ENCODE measurements at places on chromosomes 6 and 20.

DNA sequence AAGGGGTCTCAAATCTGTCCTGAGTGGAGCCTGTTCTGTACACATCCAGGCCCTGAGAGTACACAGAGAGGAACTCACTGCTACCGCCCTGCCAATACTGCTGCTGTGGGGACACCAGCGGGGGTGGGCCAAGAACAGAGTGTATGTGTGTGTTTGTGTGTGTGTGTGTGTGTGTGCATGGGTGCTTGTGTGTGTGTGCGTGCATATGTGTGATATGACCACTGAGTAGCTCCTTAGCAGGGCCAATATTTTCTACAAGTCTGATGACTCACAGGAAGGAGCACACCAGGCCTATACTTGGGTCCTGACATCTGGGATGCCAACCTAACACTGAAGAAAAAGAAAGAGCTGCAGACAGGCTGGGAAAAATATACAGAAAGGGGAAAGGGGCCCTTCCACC is 1.4 kb downstream of the RAET1E start:
- no peak for DNase-seq

GRCh38 chr6:1024587-1024986 is 287.3 kb upstream of the FOXQ1 start:
- peak; percentile 67 for DNase-seq

DNA sequence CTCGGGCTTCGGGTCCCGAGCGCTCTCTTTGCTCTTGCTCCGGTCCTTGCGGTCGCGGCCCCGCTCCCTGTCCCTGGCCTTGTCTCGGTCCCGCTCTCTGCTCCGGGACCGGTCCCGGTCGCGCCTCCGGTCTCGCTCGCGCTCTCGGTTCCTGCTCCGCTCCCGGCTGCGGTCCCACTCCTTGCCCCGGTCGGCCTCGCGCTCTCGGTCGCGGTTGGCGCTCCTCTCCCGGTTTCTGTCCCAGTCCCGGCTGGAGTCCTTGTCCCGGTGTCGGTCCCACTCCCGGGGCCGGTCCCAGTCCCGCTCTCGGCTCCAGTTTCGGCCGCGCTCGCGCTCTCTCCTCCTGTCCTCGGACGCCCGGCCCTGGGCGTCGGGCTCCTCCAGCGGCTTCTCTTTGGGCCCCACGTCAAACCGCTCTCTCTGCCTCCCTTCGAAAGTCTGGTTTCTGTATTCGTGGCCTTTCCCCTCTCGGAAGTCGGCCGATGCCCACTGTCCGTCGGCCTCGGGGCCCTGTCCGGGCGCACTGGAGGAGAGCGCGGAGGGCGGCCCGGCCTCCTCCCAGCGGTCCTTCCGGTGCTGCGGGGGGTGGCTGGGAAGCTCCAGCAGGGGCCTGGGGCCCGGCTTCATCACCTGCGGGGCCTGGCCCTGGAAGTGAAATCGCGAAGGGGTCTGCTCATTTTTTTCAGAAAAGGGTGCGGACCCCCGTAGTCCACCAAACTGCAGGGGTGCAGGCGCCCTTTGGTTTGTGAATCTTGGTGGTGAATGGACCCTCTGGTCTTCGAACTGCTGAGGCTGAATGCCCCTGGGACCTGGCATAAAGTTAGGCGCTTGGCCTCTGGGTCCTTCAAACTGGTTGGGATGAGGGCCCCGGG is 17.9 kb upstream of the TCFL5 start:
- no peak for DNase-seq

- DNase-seq = no peak
Measured at GRCh38 chr6:126976253-126976797, 142.1 kb upstream of the RSPO3 start.

GRCh38 chr6:147220345-147220744 is 16.1 kb downstream of the STXBP5 start:
- DNase-seq = no peak

GRCh38 chr6:68716620-68717019 is 81.5 kb downstream of the ADGRB3 start:
- no peak for DNase-seq

- no peak for DNase-seq
Measured at GRCh38 chr6:125906158-125906998, 50.2 kb upstream of the HINT3 start.

DNA sequence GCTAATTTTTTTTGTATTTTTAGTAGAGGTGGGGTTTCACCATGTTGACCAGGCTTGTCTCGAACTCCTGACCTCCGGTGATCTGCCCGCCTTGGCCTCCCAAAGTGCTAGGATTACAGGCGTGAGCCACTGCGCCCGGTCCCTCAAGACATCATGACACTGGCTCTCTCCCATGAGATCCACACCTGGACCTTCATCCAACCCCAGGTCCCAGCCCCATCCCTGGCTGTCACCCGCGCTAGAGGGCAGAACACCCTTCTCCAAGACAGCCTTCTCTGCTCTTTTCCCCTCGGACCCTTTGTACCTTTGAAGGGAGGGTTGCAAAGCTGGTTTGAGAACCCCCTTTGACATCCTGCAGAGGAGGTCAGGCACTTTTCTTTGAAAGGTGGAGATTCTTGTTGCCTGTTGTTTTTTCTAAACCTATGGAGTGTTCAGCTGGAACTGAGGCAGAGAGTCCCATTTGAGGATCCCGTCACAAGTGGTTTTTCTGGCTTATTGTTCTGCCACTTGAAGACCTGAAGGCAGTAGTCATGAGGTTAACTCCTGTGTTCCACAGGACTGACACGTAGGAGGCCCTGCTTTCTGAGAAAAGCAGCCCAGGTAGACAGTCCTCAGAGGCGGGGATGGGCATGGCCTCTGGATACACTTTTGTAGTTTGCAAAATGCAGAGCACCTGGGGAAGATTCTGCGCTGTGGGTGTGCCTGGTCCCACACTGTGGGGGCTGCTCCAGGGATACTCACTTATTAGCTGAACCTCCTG is 171.1 kb upstream of the SNX9 start:
- DNase-seq = no peak

DNA sequence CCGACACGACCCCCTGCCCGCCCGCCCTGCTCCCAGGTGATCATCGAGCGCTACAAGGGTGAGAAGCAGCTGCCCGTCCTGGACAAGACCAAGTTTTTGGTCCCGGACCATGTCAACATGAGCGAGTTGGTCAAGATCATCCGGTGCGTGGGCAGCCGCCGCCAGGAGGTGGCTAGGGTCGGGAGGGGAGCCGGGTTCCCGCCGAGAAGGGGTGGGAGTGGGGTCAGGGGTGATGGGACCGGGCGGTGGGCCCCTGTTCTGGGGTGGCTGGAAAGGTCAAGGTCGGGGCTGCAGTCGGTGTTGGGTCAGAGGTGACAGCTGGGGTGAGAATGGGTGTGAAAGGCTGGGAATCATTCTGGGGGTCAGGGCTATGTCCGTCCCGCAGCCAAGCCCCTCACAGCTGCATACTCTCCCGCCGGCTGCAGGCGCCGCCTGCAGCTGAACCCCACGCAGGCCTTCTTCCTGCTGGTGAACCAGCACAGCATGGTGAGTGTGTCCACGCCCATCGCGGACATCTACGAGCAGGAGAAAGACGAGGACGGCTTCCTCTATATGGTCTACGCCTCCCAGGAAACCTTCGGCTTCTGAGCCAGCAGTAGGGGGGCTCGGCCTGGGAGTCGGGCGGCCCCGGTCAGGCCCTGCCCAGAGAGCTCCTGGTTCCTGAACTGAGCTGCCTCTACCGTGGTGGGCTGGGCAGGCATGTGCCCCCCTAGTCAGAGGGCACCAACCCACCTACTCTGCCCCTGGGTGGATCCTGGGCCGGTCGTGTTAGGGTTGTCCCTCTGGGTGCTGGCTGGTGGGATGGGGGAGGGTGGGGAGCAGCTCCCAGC is 1.0 kb downstream of the MAP1LC3A start:
- DNase-seq = no peak

- DNase-seq = no peak
Measured at GRCh38 chr6:56652994-56653393, 10.3 kb upstream of the DST start.

DNA sequence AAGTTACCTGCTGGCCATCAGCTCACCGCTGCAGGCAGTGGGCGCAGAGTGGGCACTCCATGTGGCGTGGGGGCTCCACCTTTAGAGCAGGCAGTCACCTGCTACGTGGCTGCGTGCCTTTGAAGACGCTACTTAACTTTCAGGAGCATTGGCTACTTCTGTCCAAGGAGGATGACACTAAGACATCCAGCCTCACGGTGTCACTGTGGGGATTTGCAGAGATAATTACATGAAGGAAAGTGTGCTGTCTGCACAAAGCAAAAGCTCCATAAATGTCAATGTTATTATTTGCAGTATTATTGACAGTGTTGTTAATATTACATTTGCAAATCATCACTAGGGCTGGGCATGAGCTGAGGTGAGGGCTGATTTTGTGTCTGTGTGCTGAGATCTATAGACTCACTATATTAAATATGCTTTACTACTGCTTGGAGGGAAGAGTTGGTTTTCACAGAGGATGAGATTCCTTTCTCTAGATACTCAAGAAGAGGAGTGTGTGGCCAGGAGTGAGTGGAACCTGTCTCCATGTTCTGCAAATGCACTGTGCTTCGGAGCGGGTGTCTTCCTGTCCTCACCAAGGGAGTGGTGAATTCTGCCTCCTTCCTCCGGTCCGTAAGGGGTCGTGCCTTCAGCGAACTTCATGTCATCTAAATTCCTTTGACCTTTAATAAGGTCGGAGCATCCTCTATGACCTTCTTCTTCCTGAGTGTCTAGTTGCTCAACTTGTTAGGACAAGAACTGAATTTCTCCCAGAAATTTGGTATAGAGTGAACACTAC is 165.8 kb upstream of the SYNDIG1 start:
- no peak for DNase-seq

- DNase-seq = no peak
Measured at GRCh38 chr6:154381548-154381947, 24.9 kb upstream of the IPCEF1 start.

DNA sequence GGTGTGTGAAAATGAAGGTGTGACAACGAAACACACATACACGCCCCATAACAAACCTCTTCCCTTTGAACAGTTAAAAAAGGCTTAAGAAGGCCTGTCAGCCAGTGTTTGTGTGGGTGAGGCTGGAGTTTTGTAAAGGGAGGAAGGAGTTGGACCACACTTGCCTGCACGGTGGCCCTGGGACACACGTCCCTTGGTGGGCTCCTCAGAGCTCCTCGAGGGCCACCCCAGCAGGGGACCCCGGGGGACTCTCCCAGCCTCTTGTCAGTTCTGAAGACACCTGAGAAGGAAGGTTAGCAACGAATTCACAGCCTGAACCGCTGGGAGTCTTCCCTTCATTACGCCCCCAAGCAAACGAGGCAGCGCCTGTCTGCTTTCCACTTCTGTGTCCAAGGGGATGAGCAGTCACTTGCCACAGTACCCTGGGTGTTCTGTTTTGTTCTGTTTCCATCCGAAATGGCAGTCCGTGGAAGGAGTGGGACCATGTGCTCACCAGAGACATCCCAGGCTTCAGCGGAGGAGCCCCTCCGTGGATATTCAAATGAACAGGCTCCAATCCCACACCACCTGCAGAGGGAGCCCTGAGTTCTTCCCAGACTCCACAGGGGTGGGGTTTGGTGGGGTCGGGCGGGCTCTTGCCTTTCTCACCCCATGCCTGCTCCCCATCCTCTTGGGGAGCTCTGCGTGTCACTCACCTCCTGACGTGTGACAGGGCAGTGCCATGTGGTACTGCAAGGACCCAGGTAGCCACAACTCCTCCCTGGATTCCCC is 68.6 kb downstream of the NRN1 start:
- no peak for DNase-seq

DNA sequence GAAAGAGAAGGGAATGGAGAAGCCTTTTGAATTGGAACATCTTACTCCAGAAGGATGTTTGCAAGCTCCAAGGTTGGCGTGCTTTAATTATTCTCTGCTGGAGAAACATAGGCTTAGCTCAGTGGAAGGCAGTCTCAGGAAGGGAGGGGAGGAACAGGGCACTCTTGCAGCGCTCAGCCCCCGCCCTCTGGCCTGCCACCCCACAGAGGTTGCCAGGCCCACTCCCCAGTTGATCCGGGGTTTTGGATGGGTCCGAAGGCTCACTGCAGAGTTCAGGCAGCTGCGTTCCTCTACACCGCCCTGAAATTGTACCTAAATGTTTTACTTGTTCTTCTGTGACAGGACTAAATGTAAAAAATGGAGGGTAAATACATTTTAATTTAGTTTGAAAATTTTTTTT is 155.2 kb upstream of the DTNBP1 start:
- DNase-seq = no peak

DNA sequence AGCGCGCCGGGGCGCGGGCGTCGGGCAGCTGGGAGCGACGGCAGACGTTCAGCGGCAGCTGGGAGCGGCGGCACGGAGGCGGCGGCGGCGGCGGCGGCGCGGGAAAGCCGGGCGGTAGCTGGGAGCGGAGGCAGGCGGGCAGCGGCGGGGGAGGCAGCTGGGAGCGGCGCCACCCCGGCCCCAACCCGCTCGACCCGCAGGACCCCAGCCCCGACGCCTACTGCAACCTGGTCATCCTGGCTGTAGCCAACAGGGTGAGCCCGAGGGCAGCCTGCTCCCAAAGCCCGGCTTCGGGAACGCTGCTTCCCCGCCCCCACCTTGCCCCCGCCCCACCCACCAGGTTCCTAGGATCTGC is 8.9 kb downstream of the CCM2L start:
- no peak for DNase-seq

DNA sequence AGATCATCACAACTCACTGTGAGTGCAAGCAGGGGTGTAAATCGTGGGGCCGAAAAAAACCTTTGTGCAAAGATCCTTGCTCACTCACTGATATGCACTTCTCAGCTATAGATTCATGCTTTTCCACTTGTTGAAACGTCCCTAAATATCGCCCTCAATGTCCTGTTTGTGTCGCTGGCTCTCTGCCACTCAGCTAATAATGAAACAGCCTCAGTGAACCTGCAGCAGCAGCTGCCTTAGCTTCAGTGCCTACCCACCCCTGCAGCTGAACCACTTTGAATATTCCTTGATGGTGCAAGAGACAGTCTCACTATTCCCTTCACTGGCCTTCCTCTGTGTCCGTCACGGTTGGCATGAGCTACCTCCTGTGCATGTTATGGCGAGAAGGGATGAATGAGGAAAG is 128.9 kb upstream of the NAA20 start:
- DNase-seq = no peak

DNA sequence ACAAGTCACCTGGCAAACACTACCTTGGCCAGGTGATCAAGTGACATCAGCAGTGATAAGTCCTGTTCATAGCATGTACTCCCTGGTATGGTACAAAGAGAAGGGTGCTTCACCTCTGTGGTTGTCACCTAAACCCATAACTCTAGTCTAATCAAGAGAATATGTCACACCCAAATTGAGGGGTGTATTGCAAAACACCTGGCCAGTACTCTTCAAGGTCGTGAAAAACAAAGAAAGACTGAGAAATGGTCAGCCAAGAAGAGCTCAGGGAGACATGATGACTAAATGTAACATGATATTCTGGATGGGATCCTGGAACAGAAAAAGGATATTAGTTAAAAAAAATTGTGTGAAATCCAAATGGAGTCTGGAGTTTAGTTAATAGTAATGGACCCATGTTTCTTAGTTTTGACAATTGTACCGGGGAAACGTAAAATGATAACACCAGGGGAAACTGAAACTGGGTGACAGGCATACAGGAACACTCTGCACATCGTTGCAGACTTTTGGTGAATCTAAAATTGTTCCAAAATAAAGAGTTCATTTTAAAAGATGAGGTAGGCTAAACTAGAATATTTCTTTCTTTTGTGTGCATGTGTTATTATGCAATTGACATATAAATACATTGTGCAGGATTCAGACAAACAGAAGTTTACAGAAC is 262.0 kb downstream of the CDC5L start:
- no peak for DNase-seq

GRCh38 chr6:15410752-15411151 is 164.9 kb downstream of the JARID2 start:
- DNase-seq = no peak
